ENCODE measurements at places on chromosomes 3 and 15.

GRCh38 chr3:192408007-192408646 is 319.2 kb downstream of the FGF12 start:
- DNase-seq: no peak

GRCh38 chr3:28846971-28847478 is 433.8 kb upstream of the RBMS3 start:
- no peak for DNase-seq

GRCh38 chr3:133934996-133935842 is 39.5 kb upstream of the RAB6B start:
- DNase-seq: no peak

GRCh38 chr15:45187894-45188830 is at the start of gene SHF:
Gene SHF, minus strand, starts transcription at chr15:45187966. Its CDS starts 15 bp downstream, at chr15:45187951.
- DNase-seq: peak; percentile 33

All from stimulated activated CD8-positive, alpha-beta memory T cell treated with anti-CD3 and anti-CD28 coated beads, Interleukin-15, amount 100 ng/mL, for 24 hours (primary cell).